Colonic mucosa (tissue), 4 donors: ENCODE measurements at places on chromosomes 4 and X.

- H3K4me3 ChIP-seq = no peak overlapping the region
- no peaks in the 10 kb centered on the region for H3K4me1 ChIP-seq
- H3K27ac ChIP-seq = no peak overlapping the region
- no peaks in the 10 kb centered on the region for H3K27me3 ChIP-seq
- no peaks in the 10 kb centered on the region for H3K36me3 ChIP-seq
Measured at GRCh38 chrX:39967348-39967747, 130.4 kb downstream of the BCOR start.

DNA sequence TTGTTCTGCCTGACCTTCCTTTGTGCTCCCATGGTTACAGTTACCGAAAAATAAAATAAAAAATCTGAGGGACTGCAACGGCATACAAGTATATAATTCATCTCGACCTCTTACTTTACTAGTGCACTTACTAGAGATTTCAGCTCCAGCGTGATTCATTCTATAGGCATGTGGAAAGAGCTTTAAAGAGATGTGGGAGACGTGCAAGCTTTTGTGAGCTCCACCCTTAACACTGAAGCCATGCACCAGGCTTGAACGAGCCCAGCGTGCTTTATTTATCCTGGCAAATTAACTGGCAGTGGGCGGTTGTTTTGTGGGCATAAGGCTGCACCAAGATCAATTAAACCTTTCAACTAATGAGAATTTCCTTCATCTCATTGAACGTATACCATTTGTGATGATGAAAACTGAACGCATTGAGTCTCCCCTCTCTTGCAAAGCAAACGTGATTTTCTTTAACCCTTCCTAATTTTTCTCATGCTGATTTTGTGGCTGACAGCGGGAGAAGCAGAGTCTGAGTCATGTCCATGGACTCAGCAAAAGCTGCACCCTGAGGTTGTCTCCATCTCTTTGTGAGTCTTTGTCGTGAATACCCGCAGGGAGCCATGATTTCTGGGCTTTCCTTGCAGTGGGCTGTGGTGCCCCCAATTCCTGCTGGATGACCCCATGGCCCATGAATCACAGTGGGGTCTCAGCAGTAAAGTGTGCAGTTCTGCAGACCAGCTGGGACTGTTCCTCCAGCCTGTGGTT, 60.1 kb downstream of the MXRA5 start:
- no peak for DNase-seq
- H3K4me3 ChIP-seq = no peak overlapping the region
- no peaks in the 10 kb centered on the region for H3K36me3 ChIP-seq
- H3K27ac ChIP-seq = no peak overlapping the region
- H3K4me1 ChIP-seq = no peaks in the 10 kb centered on the region
- no peaks in the 10 kb centered on the region for H3K27me3 ChIP-seq

- DNase-seq = no peak
- no peaks in the 10 kb centered on the region for H3K36me3 ChIP-seq
- H3K27me3 ChIP-seq = no peaks in the 10 kb centered on the region
- no peaks in the 10 kb centered on the region for H3K4me1 ChIP-seq
- H3K4me3 ChIP-seq = no peak overlapping the region
- no peak overlapping the region for H3K27ac ChIP-seq
Measured at GRCh38 chr4:140091305-140091704, 62.7 kb downstream of the MAML3 start.

DNA sequence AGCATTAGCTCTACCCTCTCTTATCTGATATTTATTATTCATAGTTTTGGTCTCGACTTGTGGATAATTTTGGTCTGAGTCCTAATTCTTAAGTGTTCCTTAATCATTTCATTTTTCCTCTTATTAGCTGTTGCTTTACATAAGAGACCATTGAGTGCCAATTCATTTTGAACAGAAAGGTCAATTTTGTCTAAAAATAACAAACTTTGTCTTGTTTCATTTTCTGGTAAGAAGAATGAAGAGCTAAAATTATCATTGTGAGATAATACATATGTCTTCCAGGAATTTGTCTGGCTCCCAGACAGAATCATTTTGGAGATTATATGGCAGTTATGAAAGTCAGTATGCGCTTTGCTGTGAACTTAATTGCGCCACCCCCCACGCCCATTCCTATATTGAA, 1471.8 kb downstream of the PCDH7 start:
- no peak for DNase-seq
- H3K27me3 ChIP-seq = no peaks in the 10 kb centered on the region
- no peak overlapping the region for H3K27ac ChIP-seq
- H3K36me3 ChIP-seq = no peaks in the 10 kb centered on the region

DNA sequence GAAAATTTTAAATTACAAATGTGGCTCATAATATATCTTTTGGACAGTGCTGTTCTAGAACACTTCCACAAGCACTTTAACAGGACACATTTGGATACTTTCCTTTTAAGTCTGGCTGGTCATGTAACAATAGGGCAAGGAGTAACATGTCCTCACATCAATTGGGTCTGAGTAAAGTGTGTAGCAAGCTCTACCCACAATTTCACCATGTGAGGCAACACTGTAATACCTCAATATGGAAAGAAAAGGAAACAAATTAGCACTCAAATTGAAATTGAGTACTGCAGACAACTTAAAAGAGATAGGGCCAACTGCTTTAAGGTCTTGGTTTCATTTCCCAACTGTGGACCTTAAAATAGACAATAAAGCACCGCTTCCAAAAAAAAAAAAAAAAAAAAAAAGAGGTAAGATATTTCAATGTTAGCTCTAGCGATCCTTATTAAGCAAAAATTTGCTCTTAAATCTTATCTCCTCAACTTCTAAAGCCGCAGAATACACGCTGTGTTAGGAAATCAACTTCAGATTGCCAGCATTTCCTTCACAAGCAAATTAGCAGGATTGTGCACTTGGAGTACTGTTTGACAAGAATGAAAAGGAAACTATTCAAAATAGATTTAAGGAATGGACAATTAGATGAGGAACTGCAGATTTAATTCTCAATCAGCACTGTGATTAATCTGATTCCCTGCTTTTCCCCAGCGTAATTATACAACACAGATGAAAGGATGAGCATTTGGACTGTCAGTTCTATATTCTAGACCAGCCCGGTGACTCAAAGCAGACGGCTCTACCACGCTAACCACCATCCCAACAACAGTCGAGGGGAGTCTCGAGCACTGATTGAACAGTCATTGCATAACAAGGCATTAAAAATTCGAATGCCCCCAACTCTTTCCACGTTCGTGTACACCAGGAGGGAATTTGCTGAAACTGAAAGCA, 1.6 kb downstream of the CASK start:
- no peaks in the 10 kb centered on the region for H3K27me3 ChIP-seq
- peak overlapping the region; percentile 48 for H3K4me3 ChIP-seq
- peak overlapping the region; percentile 60 for H3K27ac ChIP-seq
- H3K4me1 ChIP-seq = no peaks in the 10 kb centered on the region
- peak; percentile 27 for DNase-seq
- H3K36me3 ChIP-seq = no peaks in the 10 kb centered on the region

DNA sequence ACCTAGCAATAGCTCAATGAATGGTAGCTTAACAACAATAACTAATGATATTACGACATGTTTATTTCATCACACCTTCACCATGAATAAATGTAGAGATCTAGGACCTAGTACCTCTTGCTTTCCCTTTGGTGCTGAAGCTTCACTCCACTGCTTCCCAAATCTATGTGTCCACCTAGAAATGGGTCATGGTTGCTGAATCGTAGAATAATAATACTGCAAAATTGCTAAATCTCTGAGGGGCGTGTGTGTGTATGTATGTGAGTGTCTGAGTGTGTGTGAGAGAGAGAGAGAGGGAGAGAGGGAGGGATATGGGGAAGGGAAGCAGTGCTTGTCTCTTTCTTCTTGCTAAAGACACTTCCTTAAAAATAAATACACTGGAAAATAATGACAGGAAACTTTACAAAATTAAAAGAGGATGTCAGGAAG, 109.3 kb upstream of the BMP2K start:
- H3K27me3 ChIP-seq = no peaks in the 10 kb centered on the region
- no peaks in the 10 kb centered on the region for H3K36me3 ChIP-seq
- H3K27ac ChIP-seq = no peak overlapping the region
- H3K4me3 ChIP-seq = no peak overlapping the region
- no peak for DNase-seq
- H3K4me1 ChIP-seq = no peaks in the 10 kb centered on the region

DNA sequence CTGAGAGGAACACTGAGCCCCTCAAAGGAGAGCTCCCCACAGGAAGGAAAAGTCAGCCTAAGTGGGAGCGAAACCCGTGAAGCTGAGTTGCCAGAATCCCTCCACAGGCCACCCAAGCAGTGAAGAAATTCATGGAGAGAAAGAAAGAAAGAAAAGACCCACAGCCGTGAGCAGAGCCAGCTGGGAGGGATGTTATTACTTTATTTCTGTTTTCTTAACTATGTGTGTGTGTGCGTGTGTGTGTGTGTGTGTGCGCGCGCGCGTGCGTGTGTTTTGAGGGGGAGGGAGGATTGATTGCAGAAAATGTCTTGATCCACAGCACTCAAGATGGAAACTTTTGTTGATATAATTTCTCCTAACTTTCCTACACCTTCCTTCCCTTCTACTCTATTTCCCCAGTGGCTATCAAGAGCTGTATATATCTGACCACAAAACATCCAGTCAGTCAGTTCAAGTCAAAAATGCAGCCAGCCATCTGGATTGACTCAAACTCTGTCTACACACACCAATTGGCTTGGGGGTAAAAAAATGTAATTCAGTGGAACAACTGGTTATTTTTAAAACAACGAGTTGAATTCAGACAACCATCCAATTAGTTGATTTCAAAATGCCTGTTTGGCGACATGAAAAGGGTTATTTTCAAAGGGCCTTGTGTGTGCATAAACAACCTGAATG, 13.8 kb upstream of the GPC3 start:
- no peaks in the 10 kb centered on the region for H3K27me3 ChIP-seq
- no peak overlapping the region for H3K27ac ChIP-seq
- H3K36me3 ChIP-seq = no peaks in the 10 kb centered on the region

GRCh38 chr4:86894455-86894854, 2.2 kb upstream of the C4orf36 start:
- H3K36me3 ChIP-seq = no peaks in the 10 kb centered on the region
- H3K4me3 ChIP-seq = no peak overlapping the region
- H3K27ac ChIP-seq = no peak overlapping the region
- no peaks in the 10 kb centered on the region for H3K4me1 ChIP-seq
- DNase-seq = no peak

DNA sequence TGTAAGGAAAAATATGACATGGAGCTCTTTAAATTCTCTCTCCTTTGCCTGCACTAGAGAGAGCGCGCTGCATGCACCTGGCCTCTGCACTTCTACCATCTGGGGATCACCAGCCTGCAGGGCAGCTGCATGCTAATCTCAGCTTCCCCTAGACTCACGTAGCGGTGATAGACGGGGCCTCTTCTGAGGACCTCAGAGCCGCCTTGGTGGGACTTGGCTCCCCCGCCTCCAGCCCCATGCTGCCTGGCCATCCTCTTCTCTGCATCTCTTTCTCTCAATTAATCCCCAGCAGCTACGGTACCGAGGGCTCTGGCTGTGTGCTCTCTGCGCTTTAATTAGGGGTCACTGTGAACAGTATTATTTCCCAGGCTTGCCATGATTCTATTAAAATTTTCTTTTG, 52.8 kb upstream of the PSAPL1 start:
- H3K4me1 ChIP-seq = no peaks in the 10 kb centered on the region
- H3K27me3 ChIP-seq = no peaks in the 10 kb centered on the region
- no peak overlapping the region for H3K4me3 ChIP-seq
- no peak for DNase-seq

GRCh38 chrX:150482537-150483206, 85.7 kb upstream of the MTM1 start:
- no peaks in the 10 kb centered on the region for H3K4me1 ChIP-seq
- no peak for DNase-seq
- no peak overlapping the region for H3K27ac ChIP-seq

- no peaks in the 10 kb centered on the region for H3K4me1 ChIP-seq
- no peak overlapping the region for H3K27ac ChIP-seq
- no peaks in the 10 kb centered on the region for H3K27me3 ChIP-seq
- no peaks in the 10 kb centered on the region for H3K36me3 ChIP-seq
Measured at GRCh38 chrX:44470816-44471215, 71.8 kb downstream of the FUNDC1 start.

DNA sequence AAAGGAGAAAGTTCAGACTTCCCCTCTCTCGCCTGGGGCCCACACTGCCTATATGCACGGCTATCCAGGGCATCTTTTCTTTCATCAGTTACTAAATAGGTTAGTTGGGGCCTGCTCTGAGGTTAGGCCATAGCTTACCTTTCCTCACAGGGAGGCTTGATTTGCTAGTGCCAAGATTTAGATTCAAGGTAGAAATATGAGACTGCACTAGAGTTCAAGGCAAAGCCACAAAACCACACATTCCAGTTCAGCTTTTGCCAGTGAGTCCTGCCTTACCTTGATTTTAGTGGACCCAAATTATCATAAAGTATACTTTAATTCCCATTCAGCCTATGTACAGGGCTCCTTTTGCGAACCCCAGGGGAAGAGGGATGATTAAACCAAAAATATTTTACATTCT, 762.8 kb downstream of the PDHA2 start:
- no peak overlapping the region for H3K4me3 ChIP-seq
- no peak overlapping the region for H3K27ac ChIP-seq
- no peaks in the 10 kb centered on the region for H3K27me3 ChIP-seq
- DNase-seq = no peak
- H3K36me3 ChIP-seq = no peaks in the 10 kb centered on the region
- no peaks in the 10 kb centered on the region for H3K4me1 ChIP-seq

DNA sequence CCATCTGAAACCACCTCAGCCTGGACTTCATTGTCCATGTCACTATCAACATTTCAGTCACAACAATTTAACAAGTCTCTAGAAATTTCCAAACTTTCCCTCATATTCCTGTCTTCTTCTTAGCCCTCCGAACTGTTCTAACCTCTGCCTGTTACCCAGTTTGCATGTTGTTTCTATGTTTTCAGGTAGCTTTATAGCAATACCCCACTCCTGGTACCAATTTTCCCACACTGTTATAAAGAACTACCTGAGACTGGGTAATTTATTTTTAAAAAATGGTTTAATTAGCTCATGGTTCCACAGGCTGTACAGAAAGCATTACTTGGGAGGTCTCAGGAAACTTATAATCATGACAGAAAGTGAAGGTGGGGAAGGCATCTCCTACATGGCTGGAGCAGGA, 679.2 kb upstream of the FRG1 start:
- H3K4me3 ChIP-seq = no peak overlapping the region
- H3K4me1 ChIP-seq = no peaks in the 10 kb centered on the region
- no peaks in the 10 kb centered on the region for H3K36me3 ChIP-seq
- H3K27me3 ChIP-seq = no peaks in the 10 kb centered on the region
- no peak overlapping the region for H3K27ac ChIP-seq

- peak overlapping the region; percentile 60 for H3K4me3 ChIP-seq
- DNase-seq = no peak
- H3K4me1 ChIP-seq = no peaks in the 10 kb centered on the region
- no peaks in the 10 kb centered on the region for H3K36me3 ChIP-seq
Measured at GRCh38 chrX:153469811-153470410, 465 bp downstream of the HAUS7 start.
